Stimulated activated CD8-positive, alpha-beta memory T cell treated with anti-CD3 and anti-CD28 coated beads, Interleukin-4, amount 100 ng/mL, for 1 hour (primary cell): ENCODE measurements at places on chromosomes 11 and 22.
A peak's percentile ranks its signal among the peaks of the same experiment; 100 is the strongest.

DNA sequence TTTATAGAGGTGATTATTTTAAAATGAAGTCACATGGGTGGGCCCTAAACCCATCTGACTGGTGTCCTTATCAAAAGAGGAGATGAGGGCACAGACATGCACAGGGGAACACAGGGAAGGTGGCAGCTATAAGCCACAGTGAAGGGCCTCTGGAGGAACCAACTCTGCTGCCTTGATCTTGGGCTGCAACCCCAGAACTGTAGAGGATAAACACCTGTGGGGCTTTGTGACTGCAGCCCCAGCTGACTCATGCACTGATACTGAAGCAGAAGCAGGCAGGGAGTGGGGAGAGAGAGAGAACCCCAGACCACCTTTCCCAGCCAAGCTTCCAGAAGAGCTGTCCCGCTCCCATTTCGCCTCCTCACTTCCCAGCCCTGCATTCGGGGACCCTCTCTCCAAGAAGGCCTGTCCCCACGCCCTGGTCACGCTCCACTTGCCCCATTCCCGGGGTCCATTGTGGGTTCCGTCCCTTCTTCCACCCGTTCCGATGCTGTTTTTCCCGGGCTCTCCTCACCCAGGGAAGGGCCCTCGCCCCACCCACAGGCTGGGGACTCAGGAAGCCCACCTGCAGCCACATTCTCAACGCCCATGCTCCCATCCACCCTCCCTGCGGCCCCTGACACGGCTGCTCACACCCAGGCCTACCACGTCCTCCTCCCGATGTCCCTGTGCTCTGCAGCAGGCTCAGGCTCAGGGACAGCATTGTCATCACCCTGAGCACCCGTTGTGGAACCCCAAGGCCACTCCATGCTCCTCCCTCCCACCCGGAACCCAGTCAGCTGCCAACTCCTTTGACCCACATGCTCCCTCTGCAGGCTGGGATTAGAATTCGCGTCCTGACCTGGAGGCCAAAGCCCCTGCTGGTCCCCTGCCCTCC, 90.8 kb upstream of the SHANK2 start:
- DNase-seq, result no peak

DNA sequence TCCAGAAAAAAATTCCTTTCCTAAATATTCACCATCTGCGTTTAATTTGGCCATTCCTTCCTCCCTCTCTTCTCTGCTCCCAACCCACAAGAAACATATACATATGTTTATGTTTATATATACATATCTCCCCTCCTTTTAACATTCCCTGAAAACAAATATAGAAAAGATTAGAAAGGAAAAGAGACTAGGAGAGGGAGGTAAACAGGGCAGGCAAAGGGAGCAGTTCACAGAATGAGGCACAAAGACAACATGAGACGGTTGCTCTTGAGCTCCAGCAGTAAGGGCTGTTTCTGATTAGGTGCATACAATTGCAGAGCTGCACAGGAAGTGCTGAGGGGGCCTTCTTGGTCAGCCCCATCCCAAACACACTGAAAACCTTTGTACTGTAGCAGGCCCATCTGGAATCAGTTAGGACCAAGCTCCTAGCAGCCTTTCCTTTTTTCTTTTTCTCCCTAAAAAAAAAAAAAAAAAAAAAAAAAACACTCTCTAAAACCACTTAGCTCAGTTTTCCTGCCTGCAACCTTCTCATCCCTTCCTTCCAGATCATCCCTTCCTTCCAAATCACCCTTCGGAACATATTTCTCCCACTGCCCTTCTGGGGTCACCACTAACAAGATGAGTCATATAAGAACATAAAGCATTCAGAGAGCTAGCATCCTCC, 57.0 kb downstream of the RBFOX2 start:
- DNase-seq, result no peak

DNA sequence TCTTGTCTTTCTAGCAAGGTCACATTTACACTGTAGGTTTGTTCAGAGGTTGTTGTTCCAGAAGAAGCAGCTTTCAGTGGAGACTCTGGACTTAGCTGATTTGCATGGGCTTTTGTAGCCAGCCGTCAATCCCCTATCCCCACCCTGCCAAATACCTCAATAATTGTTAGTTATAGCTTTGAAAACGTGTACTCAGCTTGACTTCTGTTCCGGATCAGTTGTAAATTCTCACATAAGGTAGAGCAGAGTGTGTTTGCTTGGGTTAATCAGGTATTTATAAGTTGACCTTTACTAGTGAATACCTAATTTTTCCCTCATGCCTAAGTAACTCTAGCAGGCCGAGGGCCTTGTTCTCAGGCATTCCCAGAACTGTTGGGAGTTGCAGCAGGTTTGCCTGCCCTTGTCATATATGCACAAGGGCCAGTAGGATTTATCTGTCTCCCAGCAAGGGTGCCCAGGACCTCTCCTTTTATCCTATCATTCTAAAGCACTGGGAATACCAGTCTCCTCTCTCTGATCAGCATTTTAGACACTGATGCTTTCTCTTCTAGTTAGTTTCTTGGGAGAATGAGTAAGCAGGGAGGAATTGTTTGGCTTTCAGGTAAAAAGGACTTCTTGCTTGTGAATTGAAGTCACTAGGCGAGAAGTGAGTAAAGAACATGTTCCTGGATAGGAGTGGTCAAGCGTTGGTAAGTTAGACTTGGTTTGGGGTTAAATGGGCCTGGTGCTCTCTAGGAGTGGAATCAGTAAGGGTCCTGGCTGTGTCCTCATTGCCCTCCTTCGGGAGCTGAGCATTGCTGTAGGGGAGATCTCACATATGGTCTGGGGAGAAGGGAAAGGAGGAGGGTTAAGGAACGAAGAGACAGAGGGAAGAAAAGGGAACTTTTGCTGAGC, 22.1 kb downstream of the STIM1 start:
- no peak for DNase-seq

DNA sequence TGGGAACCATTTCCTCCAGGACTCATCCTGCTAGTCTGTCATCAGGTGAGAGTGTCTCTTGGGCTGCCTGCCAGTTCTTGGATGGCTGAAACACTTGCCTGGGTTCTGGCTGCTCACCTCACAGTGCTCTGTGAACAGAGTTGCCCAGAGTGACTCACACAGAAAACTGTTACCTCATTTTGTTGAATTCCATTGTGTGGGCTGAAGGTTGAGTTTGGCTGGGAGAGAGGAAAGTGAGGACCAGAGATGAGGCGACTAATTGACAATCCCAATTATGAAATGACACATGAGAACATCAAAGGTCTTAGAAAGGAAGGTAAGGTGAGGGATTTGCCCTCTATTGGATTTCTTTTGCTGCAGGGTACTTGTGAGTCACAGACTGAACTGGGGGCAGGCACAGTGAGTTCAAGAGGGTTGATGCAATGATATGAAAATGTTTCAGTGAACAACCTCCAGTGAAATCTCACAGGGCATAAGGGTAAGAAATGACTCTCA, 20.2 kb upstream of the CALCB start:
- DNase-seq, result no peak

DNA sequence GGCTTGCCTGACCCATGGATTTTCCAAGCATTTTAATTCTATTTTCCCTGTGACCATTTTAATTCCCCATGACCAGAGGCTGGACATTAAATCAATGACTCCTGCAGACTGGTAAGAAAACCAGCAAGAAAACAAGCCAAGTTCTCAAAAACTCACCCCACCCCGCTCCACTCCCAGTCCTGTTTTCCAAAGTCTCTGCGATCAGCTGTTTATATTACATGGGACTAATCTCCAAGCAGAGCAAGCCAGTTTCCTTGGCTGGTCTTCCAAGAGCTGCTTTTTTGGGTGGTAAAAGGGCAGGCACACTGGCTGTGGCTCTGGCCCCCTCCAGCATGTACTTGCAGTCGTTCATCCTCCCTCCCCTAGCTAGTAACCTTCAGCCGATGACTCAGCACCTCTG, 97.9 kb downstream of the RRAS2 start:
- no peak for DNase-seq

DNA sequence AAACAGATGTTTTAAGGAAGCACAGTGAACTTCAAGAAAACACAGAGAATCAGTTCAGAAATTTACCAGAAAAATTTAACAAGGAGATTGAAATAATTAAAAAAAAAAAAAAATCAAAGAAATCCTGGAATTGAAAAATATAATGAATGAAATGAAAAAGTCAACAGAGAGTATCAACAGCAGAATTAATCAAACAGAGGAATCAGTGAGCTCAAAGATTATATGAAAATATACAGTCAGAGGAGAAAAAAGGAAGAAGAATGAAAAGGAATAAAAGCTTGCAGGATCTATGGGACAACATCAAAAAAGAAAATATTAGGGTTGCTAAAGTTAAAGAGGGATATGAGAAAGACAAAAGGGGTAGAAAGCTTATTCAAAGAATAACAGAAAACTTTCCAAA, 82.3 kb downstream of the XRRA1 start:
- no peak for DNase-seq

DNA sequence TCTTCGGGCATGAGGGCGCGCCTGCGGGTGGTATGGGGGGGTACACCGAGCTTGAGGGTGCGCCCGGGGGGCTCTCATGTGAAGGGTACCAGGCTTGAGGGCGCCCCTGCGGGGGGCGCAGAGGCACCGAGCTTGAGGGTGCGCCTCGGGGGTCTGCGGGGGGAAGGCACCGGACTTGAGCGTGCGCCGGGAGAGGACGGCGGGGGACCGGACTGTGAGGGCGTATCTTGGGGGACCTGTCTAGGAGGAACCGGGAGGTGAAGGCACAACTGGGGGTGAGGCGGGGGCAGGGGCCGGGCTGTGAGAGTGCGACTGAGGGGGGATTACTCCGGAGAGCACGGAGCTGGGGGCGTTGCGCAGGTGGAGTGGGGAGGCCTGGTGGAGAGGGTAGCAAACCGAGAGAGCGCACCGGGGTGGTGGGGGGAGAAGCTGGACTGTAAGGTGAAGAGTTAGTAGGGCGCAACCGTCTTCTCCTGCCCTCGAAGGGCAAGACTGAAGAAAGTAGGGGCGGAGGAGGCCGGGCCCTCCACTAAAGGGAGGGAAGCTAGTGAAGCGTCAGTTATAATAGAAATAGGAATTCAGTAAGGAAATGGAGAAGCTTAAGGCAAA, 1.1 kb upstream of the DDX6 start:
- peak; percentile 10 for DNase-seq

- no peak for DNase-seq
Measured at GRCh38 chr11:65489035-65489705, 9.7 kb upstream of the MALAT1 start.

GRCh38 chr22:35344956-35345690, 35.8 kb upstream of the HMOX1 start:
- DNase-seq, result no peak

- DNase-seq, result no peak
Measured at GRCh38 chr11:2775083-2775625, 75.4 kb upstream of the KCNQ1OT1 start.

DNA sequence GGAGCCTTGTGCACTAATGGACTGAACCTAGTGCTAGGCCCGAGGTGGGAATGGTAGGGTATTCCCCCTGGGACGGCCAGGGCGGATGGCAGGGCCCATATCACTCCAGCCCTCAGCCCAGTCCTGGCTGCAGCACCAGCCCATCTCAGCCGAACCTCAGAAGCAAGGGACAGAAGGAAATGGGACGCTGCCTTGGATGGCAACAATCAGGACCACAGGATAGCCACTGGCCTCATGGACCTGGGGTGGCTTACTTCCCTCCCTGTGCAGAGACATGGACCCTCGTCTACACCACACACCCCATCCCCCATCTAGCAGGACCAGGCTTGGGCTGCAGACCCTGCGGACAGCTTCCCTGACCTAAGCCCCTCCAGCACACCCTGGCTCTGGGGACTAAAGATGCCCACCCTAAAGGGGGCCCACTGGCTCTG, 24.1 kb downstream of the ARVCF start:
- DNase-seq, result no peak

DNA sequence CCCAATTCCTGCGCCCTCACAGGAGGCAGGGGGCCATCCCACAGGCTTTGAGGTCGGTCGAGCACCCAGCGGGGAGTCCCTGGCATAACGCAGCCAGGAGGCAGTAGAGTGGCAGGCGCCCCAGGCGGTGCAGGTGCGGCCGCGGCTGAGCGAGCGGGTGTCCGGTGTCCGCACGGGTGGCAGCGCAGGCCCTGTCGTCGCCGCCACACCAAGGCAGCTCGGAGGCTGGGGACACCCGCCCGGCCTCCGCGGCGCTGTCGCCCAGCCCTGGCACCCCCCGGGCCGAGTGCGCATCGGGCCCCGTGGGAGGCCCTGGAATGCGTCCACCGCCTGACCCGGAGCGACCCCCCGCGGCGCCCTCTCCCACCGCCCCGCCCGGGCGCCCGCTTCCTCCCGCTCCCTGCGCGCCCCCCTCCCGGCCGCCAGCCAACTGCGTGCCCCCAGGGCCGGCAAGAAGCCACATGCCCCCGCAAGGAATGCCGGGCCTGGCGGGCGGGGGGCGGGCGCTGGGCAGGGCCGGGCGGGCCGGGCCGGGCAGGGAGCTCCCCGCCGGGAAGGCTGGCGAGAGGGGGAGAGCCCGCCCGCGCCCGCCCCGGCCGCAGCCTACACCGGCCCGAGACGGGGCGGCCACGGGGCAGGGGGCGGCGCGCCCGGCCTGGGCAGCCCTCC, 33.9 kb downstream of the PRDM11 start:
- no peak for DNase-seq

DNA sequence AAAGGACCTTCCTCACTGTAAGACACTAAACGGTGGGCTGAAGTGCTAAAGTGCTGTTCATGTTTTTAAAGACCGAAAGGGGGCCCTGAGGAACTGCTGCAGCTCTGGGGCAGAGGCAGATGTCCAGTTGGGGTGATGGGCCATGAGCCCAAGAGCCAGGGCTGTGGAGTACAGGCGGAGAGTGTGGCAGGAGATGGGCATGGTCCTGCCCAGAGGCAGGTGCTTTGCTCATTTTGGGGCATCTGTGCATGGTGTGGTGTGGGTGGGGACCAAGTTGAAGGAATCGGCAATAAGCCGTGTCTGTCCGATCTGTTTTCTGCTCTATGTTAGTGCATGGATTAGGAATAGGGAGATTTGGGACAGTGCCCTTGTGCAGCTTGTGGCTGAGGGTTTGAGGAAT, 258.3 kb downstream of the NTM start:
- no peak for DNase-seq

DNA sequence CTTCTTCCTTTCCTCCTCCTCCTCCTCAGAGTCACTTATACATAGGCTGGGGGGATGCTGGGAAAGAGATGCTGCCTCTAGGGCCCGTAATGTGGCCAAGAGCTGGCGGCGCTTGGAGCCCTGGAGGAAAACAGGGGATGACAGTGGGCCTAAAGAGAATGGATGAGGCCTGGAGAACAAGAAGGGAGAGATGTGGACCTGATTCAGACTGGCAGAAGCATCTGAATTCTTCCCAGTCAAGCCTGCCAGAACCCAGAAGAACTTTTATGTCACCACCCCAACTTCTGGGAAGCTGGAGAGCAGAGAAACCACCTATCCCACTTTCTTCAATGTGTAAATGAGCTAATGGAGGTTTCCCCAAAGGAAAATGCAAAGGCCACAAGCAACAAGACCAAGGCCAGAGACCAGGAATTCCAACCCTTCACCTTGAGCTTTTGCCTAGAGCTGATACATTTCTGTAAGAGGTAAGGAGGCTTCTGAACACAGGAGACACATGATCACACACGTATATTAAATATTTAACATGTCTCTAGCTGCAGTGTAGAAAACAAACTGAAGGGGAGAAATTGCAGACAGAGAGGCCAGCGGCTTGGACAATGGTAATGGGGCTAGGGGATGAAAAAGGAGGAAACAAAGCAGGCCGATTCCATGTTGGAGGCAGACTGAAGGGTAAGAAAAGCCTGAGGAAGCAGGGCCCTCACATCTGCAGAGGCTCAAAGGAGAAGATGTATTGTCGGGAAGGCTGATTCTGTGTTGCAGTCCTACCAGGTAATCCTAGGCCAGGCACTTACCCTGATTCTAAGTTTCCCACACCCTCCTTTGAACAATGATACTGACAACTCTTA, 1.1 kb downstream of the RRP8 start:
- no peak for DNase-seq

GRCh38 chr22:42608823-42609361, 5.8 kb downstream of the POLDIP3 start:
- DNase-seq, result no peak
